ENCODE measurements at places on chromosomes 3 and 15.

DNA sequence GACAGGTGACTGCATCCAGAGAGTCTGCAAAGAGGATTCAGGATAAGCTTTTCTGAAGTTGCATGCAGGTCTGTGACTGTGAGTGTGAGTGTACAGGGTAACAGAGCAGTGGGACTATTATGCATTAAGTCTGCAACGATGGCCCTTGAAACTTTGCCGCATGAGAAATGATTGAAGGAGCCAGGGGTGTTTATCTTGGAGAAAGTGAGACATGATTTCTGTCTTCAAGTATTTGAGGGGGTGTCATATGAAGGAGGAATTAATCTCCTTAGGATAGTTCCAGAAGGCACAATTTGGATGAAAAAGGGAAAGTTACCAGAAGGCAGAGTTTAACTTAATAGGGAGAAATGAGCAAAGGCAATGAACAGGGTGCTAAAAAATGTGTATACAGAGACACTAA lies 119.6 kb downstream of the ARNT2 start:
- no peak for DNase-seq

- DNase-seq: peak; percentile 77
These were observed at the start of gene SPSB4 for GRCh38 chr3:141050576-141051442. TSS of gene SPSB4 (plus strand) at chr3:141051347. CDS start at chr3:141066105, 14,758 bp downstream.

GRCh38 chr3:135368781-135369180 lies 573.7 kb downstream of the EPHB1 start:
- no peak for DNase-seq

- no peak for DNase-seq
These were observed 47.8 kb downstream of the ISL2 start for GRCh38 chr15:76384409-76384808.

DNA sequence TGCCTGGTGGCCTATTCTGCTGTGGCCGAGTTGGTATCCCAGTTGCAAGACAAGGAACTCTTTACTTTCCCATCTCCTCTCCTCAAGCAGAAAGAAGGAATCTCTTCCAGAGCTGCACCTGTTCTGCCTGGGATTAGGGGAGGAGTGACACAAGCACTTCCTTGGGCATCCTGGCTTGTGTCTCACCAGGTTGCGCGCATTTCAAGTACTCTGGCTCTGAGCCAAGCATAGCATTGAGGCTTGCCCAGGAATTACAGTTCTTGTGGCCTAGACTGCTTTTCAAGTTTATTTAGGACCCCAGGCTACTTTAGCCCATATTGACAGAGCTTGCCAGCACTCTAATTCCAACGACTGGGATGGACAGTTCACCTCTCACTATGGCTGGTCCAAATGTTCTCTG lies 150.5 kb downstream of the RSRC1 start:
- DNase-seq: peak; percentile 80

GRCh38 chr15:64180235-64180824 lies 17.5 kb upstream of the PPIB start:
- peak; percentile 81 for DNase-seq

DNA sequence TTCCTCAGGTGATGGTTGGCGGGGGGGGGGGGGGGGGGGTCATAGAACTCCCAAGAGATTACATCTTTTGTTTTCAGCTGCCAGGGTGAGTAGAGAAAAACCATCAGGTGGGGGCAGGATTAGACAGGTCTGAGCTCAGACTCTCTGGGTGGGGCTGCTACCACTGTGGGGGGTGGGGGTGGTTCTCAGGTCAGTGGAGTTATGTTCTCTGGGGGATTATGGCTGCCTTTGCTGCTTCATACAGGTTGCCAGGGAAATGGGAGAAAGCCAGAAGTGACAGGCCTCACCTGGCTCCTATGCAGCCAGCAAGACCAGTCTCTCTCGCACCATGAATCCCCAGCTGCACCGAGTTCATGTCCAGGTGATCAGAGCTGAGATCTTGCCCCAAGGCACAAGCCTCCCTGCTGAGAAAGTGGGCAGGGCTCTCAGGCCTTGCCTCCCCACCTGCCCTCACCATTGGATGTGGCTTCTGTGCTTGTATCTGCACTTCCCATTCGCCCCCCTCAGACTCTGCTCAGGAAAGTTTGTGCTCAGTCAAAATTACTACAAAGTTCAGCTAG lies 828.1 kb downstream of the MCTP2 start:
- no peak for DNase-seq

GRCh38 chr3:189320511-189320910 lies 148.7 kb downstream of the TPRG1 start:
- no peak for DNase-seq

GRCh38 chr3:16086690-16087089 lies 87.8 kb upstream of the GALNT15 start:
- DNase-seq: no peak

GRCh38 chr3:194739498-194740284 lies 54.0 kb downstream of the FAM43A start:
- no peak for DNase-seq

GRCh38 chr3:156448300-156448699 lies 106.6 kb downstream of the SSR3 start:
- no peak for DNase-seq

DNA sequence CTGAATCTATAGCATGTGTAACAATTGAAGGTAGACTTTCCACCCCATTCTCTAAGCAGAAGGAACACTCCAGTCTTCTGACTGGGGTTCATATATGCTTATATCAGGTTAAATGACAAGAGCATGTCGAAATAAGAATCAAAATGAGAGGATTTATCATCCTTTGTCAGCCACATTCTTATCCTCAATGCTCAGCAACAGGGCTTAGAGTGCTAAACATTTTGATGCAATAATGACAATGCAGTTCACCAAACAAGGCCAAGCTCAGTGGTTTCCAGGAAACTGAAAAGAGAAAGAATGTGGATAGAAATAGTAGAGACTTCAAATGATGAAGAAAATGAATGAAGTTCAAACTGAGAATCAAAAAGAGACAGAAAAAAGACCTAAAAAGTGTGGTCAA lies 78.0 kb downstream of the FSIP1 start:
- no peak for DNase-seq

DNA sequence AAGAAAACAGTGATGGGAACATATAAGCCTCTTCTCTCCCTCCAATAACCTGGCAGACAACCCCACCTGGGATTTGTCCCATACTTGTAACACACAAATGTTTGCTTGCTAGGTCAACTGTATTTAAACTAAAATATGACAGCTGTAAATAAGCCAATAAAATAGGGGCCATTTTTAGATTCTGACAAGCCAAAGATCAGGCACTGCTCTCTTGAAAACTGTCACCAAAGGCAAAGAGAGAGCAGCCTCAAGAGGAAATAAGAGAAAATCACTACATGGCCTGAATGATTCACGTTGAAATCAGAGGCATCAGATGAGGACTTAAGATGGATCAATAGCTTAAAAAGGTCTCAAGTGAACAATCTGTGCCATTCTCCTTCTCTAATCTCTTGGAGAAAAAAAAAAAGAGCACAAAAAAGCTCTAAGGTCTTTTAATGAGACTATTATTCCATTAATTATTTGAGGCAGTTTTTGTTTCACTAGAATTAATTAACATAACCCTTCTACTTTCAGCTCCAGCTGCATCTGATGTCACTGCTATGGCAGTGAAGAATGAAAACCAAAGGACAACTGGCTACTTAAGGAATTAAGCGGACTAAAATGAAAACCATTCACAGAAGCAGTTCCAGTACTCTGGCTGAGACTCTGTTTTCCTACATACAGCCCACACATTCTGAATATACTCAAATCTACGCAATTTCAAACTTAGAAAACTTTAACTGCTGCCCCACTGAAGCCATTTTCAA lies 19.0 kb downstream of the MYO5A start:
- no peak for DNase-seq

GRCh38 chr15:65375871-65376607 lies 1.8 kb downstream of the IGDCC3 start:
- DNase-seq: peak; percentile 55

DNA sequence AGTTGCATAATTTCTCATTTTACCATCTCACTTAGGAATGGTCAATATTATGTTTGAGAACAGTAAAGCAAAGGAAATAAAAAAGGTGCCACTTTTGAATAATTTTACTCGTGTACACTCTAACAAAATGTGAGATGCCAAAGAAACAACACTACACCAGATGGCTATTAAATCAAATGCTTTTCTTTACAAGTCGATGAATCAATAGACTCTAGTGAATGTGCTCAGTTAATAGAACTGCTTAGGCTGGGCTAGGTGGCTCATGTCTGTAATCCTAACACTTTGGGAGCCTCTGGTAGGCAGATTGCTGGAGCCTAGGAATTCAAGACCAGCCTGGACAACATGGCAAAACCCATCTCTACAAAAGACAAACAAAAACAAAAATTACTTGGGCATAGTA lies 87.9 kb downstream of the ZNF609 start:
- no peak for DNase-seq

DNA sequence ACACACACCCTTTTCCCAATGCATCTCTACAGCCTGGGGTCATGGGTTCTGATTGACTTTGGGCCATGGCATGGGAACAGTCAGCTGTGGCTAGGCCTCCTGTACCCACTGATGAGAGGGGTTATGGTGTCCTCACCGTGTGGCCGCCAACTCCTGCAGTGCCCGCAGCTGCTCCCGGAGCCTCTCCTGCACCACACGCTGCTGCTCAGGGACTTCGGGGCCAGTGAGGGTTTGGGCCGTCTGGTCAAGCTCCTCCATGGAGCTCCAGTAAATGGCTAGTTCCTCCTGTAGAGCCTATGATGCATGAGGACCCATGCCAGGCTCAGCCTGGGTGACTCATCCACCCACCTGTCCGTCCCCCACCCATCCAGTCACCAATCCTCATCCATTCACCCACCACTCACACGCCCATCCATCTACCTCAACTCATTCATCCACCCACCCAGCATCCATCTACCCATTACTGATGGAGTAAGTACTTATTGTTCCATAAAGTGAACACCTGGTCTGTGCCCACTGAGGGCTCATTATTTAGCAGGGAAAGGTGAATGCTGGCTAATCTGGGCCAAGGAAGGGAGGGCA lies 21.6 kb downstream of the SPTBN5 start:
- DNase-seq: no peak

DNA sequence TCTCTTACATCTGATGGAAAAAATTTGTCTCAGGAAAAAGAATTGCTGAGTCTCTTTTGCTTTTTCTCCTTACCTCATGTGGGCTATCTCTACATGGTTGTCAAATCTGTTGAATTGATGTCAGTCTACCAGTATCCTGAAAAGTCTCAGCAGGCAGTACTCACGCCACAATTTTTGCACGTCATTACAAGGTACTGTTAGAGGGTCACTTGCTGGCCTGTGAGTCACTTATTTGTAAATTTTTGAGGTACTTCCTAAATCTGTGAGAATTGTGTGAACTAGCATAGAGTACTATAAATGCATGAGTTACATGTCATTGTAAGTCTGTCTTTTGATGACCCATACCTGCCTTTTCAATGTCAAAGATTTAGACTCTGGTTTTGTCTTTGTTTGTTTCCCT lies 15.9 kb downstream of the HPS3 start:
- DNase-seq: no peak

- DNase-seq: no peak
These were observed 69.1 kb upstream of the XCR1 start for GRCh38 chr3:46096336-46096735.

DNA sequence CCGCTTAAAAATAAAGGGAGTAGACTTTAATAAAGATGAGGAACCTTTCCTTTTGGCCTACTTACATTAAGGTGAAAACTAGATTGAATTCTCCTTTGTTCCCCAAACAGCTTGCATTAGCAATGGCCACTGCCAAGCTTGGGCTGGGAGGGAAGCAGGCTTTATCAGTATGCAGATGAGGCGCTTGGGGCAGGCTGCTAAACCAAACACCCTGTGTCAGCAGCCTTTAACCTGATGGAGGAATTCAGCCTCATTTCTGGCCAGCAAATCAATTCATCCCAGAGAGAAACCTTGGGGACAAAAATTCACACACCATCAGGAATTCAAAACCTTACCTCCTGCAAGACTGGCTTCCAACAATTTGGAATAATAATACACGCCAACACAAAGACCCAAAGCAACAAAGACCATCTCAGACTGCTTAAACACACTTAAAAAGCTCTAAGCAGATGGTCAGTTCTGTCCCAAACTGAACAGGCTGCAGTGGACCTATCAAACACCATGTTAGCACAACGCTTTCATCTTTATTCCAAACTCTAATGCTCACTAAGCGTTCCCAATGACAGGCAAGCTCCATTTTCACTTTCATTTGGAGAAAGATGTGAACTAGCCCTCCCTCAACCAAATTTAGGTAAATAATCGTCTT lies 255.1 kb upstream of the CMC1 start:
- DNase-seq: no peak

DNA sequence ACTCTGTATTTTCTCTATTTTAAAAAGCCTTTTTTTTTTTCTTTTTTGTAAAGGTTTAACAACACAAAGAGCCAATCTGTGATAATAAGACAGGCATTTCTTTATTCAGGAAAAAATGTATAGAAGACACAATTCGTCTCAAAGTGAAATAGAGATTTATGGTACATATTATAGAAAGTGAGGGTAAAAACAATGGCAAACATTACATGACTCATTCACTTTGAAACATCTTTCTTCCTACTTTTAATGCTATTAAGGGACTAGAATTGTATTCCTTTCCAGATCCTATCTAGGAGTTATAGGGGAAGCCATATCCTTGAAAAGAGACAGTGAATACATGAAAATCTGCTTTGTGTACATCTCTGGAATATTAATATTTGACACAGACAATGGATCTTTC lies 137.1 kb upstream of the MCTP2 start:
- DNase-seq: no peak

DNA sequence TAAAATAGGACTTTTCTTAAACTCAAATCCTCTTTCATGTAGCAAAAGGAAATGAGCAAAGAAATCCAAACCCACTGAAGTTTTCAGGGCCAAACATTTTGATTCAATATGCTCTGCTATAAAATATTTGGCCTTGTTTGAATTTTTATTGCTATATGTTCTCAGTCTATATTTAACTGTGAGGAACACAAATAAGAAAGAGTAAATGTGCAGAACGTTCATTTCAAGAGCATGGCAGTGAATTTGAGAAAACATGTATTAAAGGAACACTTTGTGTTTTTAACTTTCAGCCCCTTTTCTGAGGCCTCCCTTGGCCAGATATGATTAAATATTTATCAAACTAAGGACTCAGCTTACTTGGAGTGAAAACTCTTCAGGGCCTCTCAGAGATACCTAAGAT lies 124.7 kb upstream of the CCNL1 start:
- no peak for DNase-seq

DNA sequence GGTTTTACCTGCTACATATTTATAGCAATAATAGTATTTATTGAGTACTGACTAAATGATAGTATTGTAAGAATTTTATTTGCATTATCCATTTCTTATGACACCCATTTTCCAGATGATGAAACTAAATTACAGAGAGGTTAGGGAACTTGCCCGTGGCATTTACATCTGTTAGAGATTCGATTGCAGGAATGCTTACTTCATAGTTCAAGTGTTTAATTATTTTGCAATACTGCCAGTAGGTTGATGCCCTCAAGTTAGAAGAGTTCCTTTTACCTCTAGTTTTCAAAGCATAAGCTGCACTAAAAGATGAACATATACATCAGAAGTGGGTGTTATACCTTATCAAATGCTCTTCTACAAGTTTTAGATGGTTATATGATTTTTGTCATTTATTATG lies 362.8 kb upstream of the RGMA start:
- no peak for DNase-seq

- DNase-seq: no peak
These were observed 12.8 kb downstream of the C15orf39 start for GRCh38 chr15:75214293-75215096.

GRCh38 chr3:86785386-86785785 lies 205.6 kb downstream of the VGLL3 start:
- no peak for DNase-seq

- DNase-seq: no peak
These were observed 380.8 kb upstream of the IL12A start for GRCh38 chr3:159607856-159608255.

Measured in NCI-H1105 (cell line).